ENCODE measurements at places on chromosomes 4 and X.

- no peak for DNase-seq
Measured at GRCh38 chrX:153831429-153832150, 1.2 kb upstream of the PDZD4 start.

- DNase-seq, result no peak
Measured at GRCh38 chrX:44105228-44105913, 132.2 kb upstream of the NDP start.

DNA sequence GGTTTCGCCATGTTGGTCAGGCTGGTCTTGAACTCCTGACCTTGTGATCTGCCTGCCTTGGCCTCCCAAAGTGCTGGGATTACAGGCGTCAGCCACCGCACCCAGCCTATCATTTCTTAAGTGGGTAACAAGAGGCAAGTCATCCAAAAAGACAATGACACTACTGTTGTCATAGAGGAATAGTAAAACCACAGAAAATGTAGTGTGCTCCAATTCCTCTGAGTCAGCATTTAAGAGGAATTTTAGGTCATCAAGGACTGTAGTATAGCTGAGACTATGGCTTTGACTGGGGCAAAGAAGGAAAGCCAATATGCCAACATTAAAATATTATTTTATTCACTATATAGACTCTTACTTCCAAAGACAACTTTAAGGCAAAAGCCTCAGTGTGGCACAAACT, 48.4 kb downstream of the ATP8A1 start:
- no peak for DNase-seq

GRCh38 chr4:158833602-158834001, 64.8 kb downstream of the FNIP2 start:
- DNase-seq, result no peak

DNA sequence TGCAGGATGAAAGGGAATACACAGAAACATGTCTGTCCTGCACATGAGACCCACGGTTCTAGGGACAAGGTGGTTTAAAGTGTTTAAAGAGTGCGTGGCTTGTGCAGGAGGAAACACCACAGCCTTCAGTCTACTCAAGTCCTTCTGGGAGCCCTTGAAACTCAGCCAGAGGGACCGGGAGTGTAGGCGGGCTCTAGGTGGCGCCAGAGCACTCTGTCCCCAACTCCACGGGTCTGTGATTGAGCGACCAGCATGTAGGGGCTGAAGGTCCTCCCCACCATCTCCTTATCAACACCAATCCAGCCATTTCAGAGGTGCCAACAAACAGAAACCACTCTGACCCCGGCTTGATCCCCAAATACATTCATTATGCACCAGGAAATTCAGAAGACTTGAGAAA, 82.0 kb upstream of the CLDN34 start:
- DNase-seq, result peak; percentile 40

DNA sequence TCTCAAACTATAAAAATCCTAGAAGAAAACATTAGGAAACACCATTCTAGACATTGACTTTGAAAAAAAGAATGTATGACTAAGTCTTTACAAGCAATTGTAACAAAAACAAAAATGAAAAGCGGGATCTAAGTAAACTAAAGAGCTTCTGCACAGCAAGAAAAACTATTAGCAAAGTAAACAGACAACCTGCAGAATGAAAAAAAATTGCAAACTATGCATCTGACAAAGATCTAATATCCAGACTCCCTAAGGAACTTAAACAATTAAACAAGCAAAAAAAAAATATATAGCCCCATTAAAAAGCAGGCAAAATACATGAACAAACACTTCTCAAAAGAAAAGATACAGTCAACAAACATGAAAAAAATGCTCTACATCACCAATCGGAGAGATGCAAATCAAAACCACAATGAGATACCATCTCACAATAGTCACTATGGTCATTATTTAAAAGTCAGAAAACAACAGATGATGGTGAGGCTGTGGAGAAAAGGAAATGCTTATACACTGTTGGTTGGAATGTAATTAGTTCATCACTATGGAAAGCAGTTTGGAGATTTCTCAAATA, 168.1 kb downstream of the EPHA5 start:
- DNase-seq, result peak; percentile 77

- no peak for DNase-seq
Measured at GRCh38 chrX:70774223-70774622, 134.3 kb downstream of the TEX11 start.

GRCh38 chr4:141540643-141541042, 95.7 kb upstream of the IL15 start:
- no peak for DNase-seq

DNA sequence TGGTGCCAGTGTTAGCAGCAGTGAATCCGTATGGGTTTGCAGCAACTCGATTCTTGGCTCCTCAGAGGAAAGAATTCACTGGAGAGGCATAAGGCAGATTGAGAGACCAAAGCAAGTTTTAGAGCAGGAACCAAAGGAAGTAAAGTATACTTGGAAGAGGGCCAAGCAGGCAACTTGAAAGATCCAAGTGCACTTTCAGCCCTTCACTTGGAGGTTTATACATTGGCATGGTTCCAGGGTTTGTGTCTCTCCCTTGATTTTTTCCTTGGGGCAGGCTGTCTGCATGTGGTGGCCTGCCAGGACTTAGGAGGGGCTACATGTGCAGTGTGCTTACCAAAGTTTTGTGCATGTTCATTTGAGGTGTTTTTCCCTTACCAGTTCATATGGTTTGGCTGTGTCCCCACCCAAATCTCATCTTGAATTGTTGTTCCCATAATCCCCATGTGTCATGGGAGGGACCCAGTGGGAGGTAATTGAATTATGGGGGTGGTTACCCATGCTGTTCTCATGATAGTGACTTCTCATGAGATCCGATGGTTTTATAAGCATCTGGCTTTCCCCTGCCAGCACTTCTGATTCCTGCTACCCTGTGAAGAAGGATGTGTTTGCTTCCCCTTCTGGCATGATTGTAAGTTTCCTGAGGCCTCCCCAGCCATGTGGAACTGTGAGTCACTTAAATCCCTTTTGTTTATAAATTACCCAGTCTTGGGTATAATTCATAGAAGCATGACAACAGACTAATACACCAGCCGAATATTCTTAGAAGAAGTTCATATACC, 86.2 kb upstream of the TSPAN5 start:
- no peak for DNase-seq

DNA sequence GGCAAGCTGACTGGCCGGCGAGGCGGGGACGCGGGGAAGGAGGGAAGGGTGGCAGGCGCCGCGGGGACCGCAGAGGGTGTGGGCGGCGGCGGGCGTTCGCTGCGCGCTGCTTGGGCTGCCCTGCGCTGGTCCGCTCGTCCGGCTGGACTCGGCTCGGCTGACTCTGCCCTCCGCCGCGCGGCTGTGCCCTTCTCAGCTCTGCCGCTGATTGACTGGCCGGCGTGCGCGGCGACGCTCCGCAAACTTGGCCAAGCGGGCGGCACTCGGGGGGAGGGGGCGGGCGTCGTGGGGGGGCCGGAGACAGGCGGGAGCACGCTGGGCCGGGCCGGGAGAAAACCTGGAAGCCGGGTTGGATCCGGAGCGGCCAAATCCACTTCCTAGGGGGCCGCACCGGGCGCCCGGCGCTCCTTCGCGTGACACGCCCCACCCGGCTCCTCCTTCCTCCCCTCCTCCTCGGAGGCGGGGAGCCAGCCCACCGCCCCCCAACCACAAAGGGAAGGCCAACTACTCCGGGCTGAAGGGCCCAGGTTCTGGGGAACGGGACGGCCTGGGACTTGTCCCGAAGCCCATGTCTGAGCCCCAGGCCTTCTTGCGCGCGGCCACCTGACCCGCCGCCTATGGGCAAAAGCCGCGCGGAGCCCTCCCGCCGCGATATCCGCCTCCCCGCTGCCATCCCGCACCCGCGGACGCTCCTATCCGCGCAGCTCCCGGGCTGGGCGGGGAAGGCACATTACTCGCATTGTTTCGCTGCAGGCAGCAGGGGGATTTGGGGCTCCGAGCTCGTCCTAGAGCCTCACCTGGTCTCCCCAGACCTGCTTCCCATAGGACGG, at the start of gene GPC4:
Gene GPC4 (minus strand): TSS at position 214 of the 830 bp plus-strand sequence. CDS start 524 bp downstream, outside the sequence.
- DNase-seq, result no peak

- DNase-seq, result no peak
Measured at GRCh38 chr4:6824071-6824470, 41.5 kb downstream of the KIAA0232 start.

- DNase-seq, result no peak
Measured at GRCh38 chrX:75547783-75548182, 24.9 kb upstream of the ZDHHC15 start.

DNA sequence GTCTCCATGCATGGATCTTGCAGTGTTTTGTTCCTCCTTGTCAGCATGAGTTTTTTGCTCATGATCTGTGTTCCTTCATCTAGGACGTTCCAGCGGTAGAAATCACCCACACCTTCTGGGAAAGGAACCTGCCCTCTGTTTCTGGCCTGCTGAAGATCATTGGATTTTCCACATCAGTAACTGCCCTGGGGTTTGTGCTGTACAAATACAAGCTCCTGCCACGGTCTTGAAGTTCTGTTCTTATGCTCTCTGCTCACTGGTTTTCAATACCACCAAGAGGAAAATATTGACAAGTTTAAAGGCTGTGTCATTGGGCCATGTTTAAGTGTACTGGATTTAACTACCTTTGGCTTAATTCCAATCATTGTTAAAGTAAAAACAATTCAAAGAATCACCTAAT, 88.2 kb downstream of the MAOA start:
- no peak for DNase-seq

DNA sequence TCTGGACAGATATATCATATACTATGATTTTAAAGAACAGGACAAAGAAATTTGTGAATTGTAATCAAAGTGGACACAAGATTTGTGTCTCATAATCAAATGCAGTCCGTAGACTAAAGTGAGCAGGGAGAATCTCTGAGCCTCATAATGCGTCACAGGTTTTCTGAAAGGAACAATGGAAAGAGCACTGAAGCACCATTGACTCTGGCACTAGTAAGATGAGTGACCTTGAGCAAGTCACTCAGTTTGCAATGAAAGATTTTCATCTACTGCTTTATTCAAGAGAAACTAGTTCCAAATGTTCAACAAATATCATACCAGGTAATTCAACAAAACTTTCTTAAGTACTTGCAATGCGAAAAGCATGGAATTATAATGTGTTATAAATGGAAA, 315.3 kb downstream of the MAPK10 start:
- no peak for DNase-seq

DNA sequence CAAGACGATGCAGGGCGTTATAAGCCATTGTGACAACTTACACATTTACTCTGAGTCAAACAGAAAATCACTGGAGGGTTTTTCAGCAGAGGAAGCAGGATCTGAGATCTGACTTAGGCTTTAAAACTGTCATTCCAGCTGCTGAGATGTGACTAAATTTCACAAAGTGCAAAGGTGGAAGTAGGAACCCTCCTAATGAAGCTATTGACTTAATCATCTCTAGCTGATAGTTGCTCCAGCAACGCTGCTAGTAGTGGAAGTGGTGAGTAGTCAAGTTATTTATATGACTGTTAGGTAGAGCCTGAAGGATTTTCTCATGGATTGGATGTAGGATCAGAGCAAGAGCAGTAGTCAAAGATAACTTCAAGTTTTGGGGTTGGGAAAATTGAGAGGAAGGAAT, 218.6 kb downstream of the GRID2 start:
- DNase-seq, result no peak

- no peak for DNase-seq
Measured at GRCh38 chr4:182855312-182855711, 61.9 kb downstream of the DCTD start.

DNA sequence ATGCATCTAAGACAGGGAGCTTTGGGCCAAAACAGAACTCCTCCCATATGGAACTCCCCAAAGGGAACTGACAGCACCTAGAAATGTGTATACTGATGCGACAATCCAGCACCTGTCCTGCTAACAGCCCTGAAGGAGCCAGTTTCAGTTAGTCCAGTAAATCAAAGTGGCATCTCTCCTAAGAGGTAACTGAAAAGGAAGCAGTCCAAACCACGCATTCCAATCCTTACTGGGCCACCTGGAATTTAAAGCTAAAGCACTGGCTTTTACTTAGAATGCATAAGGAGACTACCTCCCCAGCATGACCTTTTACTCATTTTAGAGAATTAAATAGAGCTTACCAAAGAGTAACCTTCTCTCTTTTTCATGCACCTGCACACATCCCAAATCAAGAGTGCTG, 586.8 kb upstream of the PITX2 start:
- DNase-seq, result no peak

GRCh38 chr4:10023806-10024205, 2.5 kb upstream of the SLC2A9 start:
- no peak for DNase-seq

Measured in HCEC 1CT (cell line).